ENCODE measurements at places on chromosomes 12 and 14. TPM values are rescaled to one million over a fixed set of nuclear protein-coding genes. Genes with fewer than 3 reads are reported as not detected.

NAV3 gene
- total RNA-seq, result 1.0 TPM

MAGOHB gene
- total RNA-seq, result 7.6 TPM

ADAMTS20 gene
- not detected for total RNA-seq

FOXM1 gene
- 10.3 TPM for total RNA-seq

MIPOL1 gene
- total RNA-seq, result 6.6 TPM

TPH2 gene
- total RNA-seq, result not detected

CLEC4C gene
- total RNA-seq, result 0.33 TPM

Measured in liver (tissue), 10 donors.